ENCODE measurements at places on chromosomes 11 and 22.

- DNase-seq, result no peak
Observed at GRCh38 chr11:67415501-67416304, at the start of gene CARNS1. Gene CARNS1 (plus strand): TSS chr11:67415678. CDS start chr11:67416200, 522 bp downstream.

DNA sequence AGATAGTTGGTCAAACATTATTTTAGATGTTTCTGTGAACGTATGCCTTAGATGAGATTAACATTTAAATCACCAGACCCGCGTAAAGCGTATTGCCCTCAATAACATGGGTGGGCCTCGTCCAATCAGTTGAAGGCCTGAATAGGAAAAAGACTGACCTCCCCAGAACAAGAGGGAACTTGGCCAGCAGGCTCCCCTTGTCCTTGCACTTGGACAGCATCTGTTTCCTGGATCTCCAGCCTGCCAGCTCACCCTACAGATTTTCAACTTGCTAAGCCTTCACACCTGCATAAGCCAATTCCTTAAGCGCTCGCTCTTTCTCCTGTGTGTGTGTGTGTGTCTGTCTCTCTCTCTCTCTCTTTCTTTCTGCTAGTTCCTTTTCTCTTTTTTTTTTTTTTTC, 8.2 kb downstream of the TOM1 start:
- DNase-seq, result no peak

- DNase-seq, result no peak
Observed at GRCh38 chr11:46597155-46597554, 3.3 kb upstream of the AMBRA1 start.

DNA sequence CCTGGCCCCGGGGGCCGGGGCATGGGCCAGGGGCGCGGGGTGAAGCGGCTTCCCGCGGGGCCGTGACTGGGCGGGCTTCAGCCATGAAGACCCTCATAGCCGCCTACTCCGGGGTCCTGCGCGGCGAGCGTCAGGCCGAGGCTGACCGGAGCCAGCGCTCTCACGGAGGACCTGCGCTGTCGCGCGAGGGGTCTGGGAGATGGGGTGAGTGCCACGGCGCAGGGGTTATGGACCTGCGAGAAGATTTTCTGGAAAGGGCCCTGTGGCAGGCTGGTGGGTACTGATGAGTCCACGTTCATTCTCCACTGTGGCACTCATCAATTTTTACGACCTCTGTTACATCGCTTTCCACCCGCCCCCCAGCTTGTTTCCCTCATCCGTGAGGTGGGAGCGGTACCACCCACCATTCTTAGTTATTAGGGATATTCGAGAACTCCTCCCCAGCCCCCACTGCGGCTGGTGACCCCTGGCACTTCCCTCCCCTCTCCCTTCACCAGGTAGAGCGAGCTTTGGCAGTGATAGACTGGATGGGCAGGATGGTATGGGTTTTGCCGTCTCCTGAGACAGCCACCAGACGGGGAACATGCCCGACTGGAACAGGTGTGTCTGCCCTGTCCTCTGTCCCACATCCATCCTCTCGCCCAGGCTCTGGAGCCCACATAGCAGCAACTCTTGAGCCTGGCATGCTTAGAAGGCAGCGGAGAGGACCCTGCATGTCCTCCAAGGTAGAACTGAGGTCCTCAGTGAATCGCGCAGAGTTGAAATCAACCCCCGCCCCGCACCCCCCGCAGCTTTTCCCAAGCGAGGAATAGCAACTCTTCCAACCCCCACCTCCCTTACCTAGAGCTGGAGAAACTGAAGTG, 562 bp downstream of the DGAT2 start:
- DNase-seq, result peak; percentile 44

DNA sequence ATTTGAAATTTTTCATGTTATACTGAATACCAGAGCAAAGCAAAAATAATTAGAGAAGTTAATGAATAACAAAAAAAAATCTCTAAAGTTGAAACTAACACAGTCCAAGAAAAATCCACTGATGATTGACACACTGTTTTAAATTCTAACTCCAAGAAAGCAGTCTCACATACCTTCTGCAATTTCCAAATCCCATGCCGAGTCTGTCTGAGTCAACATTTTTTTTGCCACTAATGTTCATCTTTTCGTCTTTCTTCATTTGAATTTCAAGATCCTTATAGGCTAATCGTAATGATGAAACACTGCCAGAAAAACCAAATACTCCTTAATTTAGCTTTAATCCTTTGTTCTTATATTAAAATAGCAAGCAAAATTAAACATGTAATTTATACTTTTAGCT, 39.5 kb downstream of the ARFGAP3 start:
- DNase-seq, result no peak

DNA sequence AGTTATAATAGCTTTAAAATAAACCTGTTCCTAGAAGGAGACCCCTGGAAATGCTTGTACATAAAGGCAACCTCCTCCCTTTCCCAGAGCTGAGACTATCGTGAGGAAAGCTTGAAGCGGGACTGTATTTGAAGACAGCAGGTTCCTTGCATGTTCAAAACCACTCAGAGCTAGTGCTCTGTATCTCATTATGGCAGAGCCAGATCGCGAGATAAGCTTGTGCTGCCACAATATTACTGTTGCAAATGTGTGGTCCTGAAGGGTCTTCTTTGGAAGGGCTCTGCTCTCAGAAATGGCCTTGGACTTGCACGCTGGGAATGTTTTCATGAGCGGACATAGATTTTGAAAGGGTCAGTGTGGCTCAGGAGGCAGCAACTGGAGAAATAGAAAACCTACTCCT, 168.2 kb downstream of the KIRREL3 start:
- no peak for DNase-seq

DNA sequence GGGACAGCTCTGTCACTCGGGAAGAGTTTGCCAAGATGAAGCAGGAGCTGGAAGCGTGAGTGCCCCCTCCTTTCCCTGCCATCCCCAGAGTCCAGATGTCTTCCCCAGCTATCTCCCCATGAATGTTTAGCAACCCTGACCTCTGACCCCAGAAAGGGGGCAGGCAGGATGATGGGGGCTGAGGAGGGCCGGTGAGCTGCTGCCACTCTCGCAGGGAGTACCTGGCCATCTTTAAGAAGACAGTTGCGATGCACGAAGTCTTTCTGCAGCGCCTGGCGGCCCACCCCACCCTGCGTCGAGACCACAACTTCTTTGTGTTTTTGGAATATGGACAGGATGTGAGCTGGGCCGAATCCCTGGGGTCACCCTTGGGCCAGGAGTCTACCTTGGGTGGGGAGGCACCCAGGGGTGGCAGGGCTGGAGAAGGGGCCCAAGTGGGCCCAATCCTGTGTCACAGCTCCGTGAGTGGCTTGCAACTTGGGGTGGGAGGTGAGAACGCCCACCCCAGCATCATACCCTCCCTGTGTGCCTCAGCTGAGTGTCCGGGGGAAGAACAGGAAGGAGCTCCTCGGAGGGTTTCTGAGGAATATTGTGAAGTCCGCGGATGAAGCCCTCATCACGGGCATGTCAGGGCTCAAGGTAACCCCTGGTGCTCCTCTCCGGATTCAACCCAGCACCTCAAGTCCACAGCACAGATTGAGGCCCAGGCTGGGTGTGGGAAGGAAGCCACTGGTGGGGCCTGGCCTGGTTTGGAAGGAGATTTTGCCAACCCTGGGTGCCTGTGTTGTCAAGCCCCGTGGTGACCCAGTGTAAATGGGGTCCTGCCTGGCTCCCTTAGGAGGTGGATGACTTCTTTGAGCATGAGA, 7.5 kb downstream of the CFL1 start:
- DNase-seq, result no peak

DNA sequence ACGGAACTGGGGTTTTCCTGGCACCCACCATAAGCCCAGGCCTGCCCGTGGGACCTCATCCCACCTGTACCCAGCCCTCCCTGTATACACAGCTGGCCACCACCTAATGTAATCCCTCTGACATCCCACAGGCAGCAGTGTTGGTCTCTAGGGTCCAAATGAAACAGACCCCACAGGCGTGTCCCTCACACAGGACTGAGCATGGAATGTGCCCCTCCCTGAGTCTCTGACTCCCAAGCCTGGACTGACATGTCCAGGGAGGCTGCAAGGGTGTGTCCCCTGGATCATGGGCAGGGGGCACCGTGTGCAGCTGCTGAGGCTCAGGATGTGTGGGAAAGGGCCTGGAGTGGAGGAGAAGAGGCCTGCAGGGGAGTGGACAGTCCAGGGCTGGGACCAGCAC, 50.6 kb upstream of the PPARA start:
- no peak for DNase-seq

DNA sequence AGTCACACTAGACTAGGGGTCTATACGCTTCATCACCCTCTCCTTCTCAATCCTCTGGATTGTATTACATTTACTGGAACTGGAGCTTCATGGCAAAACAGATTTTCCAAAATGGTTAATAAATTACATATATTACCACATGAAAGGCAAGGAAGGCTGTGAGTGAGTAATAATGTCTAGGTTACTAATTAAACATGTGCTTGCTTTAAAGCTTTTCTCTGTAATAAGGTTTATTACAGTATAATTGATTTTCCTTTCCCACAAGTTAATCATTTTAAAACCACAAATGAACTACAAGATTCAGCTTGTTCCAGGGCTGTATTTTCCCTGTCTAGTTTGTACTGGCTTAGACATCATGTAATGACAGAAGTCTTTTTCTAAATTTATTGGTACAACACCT, 25.6 kb downstream of the MMP13 start:
- no peak for DNase-seq

DNA sequence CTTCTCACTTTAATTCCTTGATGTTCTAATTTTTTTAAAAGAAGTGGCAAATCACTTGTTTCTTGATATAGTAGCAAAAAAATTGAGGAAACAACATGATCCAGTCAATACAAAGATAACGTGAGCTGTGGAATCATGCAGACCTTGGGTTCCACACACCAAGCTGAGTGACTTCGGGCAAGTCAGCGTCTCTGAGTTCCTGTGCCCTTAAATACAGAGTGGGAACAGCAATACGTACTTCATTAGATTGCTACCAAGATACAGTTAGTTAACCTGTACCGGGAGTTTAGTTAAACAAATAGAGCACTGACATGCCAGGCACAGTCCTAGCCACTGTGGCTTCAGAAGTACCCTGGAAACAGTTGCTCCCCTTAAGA, 58.5 kb downstream of the PPP2R1B start:
- DNase-seq, result no peak

DNA sequence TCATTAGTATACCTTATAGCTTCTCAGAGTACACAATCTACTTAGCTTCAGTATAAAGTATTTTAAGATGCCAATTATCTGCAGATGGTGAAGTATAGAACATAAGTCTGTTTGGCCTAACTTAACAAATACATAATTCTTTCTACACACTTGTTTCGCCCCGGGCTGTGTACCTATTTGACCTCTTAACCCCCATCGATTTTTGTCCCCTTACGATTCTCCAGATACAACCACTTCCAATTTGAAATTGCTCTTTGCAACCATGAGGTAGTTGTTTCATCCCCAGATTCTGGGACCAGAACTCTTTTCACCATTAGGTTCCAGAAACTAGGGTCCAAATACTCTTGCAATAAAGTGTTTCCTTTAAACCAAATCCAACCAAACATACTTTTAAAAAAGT, 10.0 kb upstream of the UPB1 start:
- DNase-seq, result no peak

DNA sequence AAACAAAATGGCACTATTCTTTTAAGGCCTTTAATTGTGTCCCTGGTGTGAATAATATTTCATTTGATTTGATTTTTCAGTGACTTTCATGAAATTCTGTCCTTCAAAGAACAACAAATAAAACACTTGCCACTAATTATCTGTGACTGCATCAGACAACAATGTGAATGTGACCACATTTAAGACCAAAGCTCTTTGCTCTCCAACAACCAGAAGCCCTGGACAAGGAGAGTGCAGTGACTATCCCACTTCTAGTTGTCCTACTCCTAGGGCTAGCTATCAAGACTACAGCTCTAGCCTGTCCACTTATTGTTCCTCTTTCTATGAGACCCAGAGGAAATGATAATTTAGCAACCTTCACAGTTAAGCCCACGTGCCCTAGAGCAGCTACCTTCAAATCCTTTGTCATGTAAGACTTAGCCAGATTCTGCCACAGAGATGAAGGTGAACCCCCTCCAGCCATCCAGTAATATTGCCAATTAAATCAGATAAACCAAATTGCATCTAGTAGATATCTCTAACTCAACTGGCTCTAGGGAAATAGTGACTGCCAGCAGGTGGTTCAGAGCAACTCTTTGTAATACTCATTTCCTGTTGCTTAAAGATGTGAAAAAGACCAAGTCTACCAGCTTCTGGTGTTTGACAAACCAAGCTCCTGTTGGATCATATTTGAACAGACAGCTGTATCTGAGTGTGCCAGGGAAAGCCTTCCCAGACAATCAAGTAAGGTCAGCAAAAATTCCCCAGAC, 142.6 kb upstream of the BLID start:
- DNase-seq, result no peak

DNA sequence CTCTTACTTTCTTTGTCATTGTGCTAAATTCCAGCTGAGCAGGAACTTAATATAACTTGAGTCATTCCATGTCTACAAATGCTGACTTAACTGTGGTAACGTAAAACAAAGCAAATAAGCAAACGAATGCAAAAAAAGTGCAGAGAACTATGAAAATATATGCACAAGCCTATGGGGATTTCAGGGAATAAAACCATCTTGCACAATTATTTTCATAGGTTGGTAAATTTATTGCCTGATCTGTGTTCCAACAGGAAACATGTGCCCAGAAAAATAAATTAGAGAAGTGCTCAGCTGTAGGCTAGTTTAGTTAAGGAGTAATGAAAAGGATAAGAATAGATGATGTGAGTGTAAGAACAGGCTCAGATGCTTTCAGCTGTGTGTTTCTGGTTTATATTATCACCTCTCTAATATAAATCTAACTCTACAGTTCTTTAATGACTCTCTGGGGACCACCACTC, 1169.3 kb downstream of the LRRC4C start:
- no peak for DNase-seq

All from iPS-NIHi11 (cell line).